Esophagus squamous epithelium (tissue), 5 donors: ENCODE measurements at places on chromosomes 7 and 10.

GRCh38 chr10:118955951-118956801, 73.3 kb upstream of the NANOS1 start:
- no peak for DNase-seq

GRCh38 chr7:84113286-84113685, 81.3 kb downstream of the SEMA3A start:
- no peak for DNase-seq

GRCh38 chr10:69388488-69388887, 28.2 kb downstream of the TACR2 start:
- DNase-seq: no peak

DNA sequence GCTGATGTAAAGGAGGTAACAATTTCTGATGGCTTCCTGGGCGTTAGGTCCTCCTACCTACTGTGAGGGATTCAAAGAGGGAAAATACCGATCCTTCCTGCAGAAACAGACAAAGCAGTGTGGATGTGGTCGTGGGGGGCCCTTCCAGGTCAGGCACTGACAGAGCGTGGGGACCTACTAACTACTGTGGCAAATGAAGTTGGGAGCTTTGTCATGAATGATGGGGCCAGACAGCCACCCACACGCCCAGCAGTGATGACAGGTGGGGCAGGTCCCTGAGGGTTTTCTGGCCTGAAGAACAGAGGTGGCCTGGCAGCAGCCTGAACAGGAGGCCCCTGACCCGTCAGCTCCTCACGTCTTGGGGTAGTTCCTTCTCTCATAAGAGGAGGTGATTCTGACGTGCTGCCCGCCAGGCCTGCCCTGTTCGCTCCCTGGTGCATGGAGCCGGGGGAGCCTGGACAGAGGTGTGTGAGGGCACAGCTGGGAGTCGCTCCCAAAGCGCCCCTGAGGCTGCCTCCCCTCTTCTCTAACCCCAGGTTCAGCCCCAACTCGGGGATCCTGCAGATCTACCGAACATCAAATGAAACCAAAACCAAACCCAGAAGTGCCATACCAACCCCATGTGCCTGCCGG, 4.2 kb downstream of the ATP6V0E2 start:
- DNase-seq: no peak

- no peak for DNase-seq
Measured at GRCh38 chr7:69245646-69246045, 352.6 kb upstream of the AUTS2 start.

DNA sequence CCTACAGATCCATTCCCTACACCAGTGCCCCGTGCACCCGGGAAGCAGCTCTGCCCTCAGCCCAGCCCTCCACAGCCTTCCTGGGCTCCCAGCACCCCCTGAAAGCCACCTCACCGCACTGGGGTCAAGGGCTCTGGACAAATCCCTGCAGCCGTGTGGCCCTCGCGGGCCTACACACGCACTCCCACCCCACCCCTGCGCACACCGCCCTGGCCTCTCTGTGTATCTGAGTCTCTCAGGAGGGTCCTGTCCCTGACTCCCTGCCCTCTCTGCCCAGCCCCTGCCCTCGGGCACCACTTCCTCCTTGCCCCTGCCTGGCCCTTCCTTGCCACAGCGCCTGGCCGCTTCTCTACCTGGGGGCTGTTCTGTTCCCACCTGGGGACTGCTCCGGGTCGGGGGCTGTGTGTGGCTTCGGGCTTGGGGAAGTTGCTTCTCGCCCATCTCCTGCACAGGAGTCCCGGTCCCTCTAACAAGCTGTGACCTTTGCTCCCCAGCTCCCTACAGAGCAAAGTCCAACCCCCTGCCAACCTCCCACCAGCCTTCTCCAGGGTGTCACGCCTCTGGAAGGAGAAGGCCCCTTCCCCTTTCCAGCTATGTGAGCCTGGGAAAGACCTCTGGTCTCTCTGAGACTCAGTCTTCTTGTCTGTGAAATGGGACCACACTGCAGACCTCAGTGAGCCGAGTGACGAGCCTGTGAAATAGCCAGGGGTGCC, 1.5 kb downstream of the TMEM184A start:
- no peak for DNase-seq

DNA sequence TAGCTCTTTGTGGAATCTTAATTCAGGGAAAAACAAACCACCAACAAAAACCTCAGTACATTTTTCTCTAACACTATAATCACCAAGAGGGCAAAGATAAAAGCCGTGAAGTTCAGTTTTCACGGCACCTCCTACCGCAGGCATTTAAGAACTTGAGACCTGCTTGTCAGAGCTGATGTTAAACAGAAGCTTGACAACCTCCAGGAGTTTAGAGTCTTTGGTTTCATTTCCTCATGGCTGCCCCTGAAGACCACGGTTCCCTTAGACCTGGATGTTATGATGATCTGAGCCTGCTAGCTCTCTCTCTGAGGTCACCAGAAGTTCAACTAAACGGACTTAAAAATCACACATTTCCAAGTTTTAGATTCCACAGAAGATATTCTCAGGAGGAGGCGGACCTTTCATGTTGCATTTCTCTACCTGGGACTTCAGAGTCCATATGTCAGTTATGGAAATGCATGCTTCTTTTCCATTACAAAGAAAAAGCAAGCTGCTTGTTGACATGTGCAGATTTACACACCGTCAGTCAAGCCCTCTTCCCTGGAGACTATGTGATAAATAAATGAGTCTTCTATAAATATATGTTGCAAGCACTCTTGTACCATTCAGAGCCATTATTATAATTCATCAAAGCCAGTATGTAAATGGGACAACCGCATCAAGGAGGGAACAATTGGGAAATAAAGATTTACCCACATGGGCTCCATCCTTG, 258.0 kb downstream of the GFRA1 start:
- DNase-seq: no peak

- DNase-seq: no peak
Measured at GRCh38 chr7:34177476-34177875, 272.1 kb downstream of the BMPER start.

DNA sequence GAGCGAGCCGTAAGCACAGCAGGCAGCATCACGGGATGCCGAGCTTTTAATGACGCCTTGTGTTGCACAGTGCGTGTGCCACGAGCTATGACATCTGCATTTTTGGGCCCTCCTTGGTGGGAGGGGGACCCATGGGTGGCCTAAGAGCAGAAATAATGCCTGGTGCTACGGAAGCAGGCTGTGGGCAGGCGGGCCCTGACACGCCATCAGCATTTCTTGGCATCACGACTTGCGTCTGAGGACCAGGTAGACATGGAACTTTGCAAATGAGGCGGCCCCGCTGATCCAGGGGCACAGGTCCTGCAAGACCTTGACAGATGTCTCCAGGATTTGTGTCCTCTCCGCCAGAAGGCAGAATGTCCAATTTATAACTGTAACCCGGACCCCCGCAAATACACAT, 117.8 kb upstream of the RNF32 start:
- DNase-seq: no peak

- no peak for DNase-seq
Measured at GRCh38 chr7:135803143-135803542, 54.5 kb upstream of the FAM180A start.

- DNase-seq: no peak
Measured at GRCh38 chr10:11337516-11337915, 273.9 kb downstream of the USP6NL start.
